ENCODE measurements at places on chromosomes 11 and 22.

GRCh38 chr11:61007383-61007955, 36.0 kb downstream of the CD6 start:
- DNase-seq = no peak

GRCh38 chr11:28729339-28729738, 621.2 kb downstream of the METTL15 start:
- DNase-seq = no peak

DNA sequence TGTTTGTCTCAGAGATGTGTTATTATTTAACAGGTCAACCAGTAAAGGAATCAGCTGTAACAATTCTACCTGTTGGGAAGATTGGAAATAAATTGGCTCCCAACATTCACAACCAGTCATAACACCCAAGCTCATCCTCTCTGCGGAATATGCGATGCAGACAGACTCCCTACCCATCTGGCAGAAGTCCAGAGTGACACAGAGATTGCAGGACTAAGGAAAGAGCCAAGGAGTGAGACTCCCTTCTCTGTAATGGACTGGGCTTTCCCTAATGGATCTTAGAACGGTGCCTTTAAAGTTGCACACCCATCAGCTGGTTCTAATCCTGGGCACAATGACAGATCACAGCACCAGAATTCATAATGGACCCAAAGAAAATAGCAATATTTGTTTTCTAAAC, 27.8 kb upstream of the UBASH3B start:
- no peak for DNase-seq

DNA sequence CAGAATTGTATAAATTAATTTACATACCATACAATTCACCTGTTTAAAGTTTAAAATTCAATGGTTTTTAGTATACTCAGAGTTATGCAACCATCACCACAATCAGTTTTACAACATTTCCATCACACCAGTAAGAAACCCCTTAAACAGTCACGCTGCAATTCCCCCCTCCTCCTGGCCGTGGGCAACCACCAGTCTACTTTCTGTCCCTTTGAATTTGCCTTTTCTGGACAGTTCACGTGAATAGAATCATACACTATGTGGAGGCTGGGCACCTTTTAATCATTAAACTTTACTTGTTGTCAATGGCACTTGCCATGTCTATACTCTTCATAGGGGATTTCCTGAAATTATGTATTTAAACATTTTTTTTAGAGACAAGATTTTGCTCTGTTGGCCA, 20.1 kb upstream of the SWAP70 start:
- DNase-seq = no peak

GRCh38 chr11:65790104-65790901, 3.4 kb downstream of the OVOL1 start:
- no peak for DNase-seq

DNA sequence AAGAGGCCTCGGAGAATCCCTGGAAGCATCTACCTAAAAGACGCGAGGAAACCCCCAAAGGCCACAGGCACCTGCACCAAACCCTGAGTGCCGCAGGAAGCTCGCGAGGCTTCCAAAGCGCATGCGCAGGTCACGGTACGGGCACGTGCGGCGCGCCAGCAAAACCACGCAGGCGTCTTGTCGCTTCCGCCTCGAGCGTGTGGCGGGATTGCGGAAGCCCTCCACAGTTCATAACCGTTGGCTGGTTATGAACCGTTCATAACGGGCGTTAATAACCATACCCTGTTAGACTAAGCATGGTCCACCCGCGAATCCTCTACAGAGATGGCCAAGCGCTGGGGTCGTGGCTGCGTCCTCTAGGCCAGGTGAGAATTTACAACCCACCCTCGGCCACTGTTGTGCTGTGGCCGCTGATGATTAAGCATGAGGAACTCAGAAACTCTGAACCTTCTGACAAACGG, 46.4 kb downstream of the MORC2 start:
- no peak for DNase-seq

DNA sequence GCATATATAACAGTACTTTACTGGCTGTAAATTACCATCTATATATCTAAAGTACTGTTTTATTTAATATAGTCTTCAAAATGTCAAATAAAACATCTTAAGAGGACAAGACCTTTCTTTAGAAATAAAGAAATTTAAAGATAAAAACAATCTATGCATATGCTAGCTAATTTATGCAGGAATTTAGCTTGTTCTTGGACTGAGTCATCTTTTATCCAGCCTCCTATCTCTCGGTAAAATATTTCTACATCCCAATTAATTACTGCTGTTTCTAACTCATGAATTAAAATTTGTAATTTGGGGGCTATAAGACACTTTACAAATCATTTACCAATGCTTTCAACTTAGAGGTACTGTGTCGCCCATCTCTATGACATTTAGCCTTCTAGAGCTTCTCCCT, 72.8 kb upstream of the DDI1 start:
- no peak for DNase-seq

DNA sequence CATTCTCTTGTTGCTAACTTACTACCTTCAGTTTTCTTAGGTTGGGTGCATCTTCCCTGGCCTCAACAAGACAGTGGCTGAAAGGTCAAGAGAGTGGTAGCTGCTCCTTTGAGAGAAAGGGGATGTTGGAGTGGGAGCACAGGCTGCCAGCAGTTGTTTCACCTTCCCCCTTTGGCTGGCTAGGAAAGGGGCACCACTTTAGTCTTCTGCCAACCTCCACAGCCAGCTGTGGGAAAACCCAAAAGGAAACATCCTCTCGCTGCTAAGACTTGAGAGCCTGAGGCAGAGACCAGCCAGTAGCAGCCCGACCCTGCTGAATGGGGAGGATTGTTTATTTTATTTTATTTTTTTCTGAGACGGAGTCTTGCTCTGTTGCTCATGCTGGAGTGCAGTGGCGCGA, 34.4 kb downstream of the MARK2 start:
- no peak for DNase-seq

DNA sequence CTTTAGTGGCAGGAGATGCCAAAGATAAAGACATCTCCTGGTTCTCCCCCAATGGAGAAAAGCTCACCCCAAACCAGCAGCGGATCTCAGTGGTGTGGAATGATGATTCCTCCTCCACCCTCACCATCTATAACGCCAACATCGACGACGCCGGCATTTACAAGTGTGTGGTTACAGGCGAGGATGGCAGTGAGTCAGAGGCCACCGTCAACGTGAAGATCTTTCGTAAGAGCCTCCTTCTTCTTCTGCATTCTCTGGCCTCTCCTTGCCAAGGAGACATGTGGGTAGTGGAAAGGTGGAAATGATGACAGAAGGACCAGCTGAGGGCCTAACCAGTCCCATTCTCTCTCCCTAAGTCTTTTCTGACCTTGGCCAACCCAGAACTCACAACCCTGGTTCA, 110.1 kb upstream of the TTC12 start:
- no peak for DNase-seq

DNA sequence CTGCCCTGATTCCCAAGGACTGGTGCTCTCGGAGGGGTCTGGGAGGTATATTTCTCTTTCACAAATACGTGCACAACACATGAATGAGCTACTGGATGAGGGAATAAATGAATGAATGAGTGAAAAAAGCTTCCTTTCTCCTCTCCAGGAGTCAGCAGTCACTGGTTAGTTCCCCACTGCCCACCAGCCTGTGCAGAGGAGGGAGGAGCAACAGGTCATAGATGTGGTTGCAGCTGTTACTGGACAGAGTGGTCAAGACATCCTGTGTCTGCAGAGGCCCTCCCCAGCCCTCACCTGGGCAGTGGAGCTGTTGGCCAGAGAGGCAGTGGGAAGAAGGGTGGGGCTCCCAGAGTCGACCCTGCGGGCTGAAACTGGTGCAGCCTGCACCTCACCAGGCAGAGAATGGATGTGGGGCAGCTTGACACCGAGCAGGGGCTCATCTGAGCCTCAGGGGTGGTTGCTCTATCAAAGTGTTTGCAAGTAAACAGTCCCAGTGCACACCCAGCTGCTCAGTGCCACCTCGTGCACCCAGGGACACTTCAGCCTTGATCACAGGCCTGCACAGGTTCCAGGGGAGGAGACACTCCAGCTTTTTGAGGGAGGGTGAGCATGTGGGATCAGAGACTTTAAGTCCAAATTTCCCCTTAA, 1.4 kb upstream of the VPREB1 start:
- DNase-seq = no peak

GRCh38 chr22:37100589-37101127, 8.9 kb downstream of the TMPRSS6 start:
- DNase-seq = no peak

DNA sequence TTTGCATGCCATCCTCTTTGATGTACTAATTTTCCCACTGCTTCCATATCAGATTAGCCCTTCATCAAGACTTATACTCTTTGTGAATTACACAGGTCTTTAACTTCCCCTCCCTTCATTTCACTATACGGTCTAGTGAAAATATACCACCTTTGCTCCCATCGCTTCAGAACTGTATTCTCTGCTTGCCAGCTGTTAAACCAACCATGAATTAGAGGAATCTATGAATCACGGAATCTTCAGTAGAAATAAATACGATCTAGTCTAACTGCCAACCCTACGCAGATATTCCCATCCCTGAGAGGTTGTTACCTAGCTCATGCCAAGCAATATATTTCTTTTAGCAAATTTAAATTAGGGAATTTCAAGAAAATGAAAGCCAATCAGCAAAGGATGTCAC, 177.8 kb upstream of the MPPED2 start:
- no peak for DNase-seq

- DNase-seq = no peak
Measured at GRCh38 chr11:73480677-73481076, 104.5 kb downstream of the RELT start.

DNA sequence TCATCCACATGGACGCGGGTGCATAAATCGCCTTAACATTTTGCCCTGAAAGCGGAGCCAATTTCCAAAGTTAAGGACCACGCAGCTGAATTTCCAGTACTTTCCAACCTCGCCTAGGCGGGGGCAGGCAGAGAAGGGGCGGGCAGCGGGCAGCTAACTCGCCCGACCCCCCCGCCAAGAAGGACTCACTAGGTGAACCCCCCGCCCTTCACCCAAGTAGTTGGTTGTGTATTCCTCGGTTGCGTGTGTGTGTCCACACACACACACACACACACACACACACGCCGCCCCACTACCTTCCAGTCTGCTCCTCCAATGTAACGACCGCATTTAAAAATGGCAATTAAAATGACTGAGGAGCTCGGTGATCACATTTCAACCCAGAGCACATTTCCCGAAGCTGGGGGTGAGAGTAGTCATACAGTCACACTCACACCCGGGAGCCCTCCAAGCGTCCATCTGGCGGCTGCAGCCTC, 1.4 kb downstream of the TENM4 start:
- peak; percentile 53 for DNase-seq

DNA sequence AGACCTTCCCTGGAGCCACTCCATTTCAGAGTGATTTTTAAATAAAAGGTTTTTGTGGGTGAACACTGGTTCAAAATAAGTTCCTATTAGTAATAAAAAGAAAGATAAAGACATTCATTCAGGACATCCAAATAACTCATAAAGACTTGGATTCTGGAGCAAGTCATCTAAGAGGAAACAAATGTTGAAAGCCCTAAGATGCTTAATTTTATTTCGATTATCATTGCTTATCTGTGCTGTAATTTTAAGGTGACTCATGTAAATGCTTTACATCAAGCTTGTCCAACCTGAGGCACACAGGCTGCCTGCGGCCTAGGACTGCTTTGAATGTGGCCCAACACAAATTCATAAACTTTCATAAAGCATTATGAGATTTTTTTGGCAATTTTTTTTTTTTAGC, 34.2 kb upstream of the DBX1 start:
- no peak for DNase-seq

DNA sequence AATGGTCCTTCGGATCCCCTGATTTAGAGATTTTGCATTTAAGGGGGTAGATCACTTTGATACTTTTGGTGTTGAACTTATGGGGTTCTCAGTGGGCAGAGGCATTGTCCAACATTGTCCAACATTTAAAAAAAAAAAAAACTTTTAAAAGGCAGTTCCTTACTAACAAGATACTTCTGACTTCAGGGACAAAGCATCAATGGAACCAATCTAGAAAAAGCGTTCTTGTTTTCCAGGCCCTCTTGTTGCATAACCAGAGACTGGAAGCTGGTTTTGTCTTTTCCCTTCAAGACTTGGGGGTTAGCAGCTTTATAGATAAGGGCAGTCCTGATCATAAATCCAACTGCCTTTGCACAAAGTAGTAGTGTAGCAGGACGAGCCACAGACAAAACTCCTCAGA, 40.4 kb downstream of the ACER3 start:
- DNase-seq = no peak

GRCh38 chr22:39216143-39216490, 28.7 kb downstream of the PDGFB start:
- no peak for DNase-seq

GRCh38 chr11:73661035-73661628, 14.8 kb downstream of the PLEKHB1 start:
- DNase-seq = peak; percentile 81

GRCh38 chr22:27257987-27258386, 543.6 kb downstream of the MN1 start:
- no peak for DNase-seq

- no peak for DNase-seq
Measured at GRCh38 chr22:25212337-25212736, 7.1 kb upstream of the CRYBB2 start.

GRCh38 chr11:12159351-12160099, 49.1 kb downstream of the MICAL2 start:
- DNase-seq = peak; percentile 86

GRCh38 chr11:129331217-129331616, 44.4 kb upstream of the BARX2 start:
- no peak for DNase-seq

DNA sequence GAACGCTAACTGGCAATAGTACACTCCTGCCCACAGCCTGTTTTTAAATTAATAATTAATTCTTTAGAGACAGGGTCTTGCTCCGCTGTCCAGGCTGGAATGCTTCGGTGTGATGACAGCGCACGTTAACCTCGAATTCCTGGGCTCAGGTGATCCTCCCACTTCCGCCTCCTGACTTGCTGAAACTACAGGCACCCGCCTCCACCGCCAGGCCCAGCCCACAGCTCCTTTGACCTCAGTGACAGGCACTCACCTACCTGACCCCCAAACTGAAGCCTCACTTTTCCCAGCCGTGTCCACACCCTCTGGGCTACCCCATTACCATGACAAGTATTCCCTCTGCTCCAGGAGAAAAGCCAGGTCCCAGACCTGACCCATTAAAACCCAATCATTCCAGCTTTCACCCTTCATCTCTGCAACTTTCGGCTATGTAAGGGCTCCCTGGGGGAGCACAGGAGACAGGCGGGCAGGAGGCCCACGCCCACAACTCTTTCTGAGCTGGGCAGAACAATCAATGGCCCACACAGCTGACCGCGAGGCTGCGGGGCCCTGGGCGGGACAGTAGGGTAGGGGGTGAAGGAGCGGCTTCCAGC, 730 bp downstream of the LMNTD2 start:
- no peak for DNase-seq

DNA sequence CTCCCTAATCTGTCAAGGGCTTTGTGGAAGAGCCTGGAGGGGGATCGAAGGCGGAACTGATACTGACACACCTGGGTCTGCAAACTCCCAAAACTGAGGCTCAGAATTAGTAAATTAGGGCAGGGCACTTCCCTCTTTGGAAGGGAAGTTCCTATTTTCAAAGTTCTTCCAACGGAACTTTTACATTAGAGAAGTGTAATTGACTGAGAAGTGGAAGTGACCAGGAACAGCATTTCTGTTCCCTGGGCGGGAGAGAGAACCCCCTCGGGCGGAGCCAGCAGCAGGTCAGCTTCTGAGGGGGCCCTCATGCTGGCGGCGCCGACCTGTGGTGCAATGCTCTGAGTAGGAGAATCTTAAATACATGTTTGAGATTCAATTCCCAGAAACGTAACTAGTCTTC, 1.1 kb upstream of the CBL start:
- DNase-seq = no peak

- DNase-seq = peak; percentile 8
Measured at GRCh38 chr11:102279641-102280170, 37.6 kb upstream of the BIRC3 start.

Measured in HFFc6 (cell line).